Endothelial cell of umbilical vein (primary cell): ENCODE measurements at places on chromosomes 2 and 18. TPM values are rescaled to one million over a fixed set of nuclear protein-coding genes. Genes with fewer than 3 reads are reported as not detected.

- no peak for DNase-seq
These were observed 68.8 kb upstream of the ZNF397 start for GRCh38 chr18:35172009-35172408.

Gene IHH
- total RNA-seq, result 0.37 TPM in 1 of 2 replicates, not detected in the other

DNA sequence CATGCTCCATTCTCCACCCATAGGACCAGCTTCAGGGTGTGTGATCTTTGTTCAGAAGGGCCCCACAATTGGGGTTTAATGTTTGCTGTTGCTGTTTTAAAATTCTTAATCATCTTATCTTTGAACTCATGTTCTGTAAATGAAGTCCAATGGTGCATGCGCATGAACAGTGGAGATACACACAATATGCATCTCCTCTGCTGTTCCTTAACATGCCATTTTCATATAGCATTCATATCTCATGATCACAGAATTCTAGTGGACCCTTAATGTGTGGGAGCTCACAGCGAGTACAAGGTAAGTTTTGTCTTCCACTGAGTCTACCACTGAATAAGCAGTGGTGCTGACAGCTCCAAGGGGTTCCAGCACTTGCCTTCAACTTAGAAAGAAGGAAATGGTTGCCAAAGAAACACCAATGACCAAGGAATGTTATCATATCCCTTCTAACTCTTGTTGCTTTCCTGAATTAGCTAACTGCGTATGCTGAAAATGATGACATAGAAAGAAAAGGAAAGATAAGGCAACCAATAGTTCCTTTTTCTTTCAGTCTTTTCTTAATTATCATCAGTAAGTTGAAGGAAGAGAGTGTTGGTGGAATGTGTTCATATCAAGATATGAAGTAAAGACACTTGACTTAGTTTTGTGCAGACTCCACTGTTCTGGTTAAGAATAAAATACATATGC, 258.9 kb upstream of the FBXO11 start:
- peak; percentile 5 for DNase-seq

GRCh38 chr2:144580521-144581161, 60.7 kb upstream of the ZEB2 start:
- peak; percentile 46 for DNase-seq

- no peak for DNase-seq
These were observed 123.3 kb downstream of the NCK2 start for GRCh38 chr2:105868060-105868459.

Gene EEF1B2
- total RNA-seq, result 558 and 576 TPM in 2 replicates

Gene HTR2B
- 0.55 and 0.93 TPM in 2 replicates for total RNA-seq

GRCh38 chr2:1082456-1083205, 132.0 kb downstream of the SNTG2 start:
- no peak for DNase-seq

DNA sequence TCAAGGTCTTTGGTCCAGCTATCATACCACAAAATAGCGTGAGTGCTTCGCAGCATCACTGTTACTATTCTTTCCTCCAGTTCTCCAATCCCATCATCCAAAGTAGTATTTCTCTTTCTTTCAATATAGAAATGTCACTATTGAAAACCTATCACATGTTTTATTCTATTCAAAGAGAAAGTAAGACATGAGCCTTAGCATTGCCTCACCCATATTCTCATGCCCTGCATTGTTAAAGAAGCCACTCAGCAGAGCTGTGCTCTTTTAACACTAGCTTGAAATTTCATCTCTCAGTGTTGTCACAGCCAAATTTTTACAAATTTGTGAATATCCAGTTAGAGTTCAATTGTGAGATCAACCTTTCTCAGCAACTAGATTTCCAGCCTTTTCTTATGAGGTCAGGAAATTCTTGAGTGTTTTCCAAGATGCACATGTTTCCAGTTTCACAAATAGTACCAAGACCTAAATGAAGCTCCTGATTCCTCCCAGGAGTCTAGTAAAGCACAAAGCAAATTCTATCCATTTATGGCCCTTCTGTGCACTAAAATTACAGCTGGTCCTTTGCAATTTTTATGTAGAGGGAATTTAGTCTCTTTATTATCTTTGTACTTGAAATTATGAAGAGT, 343.7 kb downstream of the SPAG16 start:
- no peak for DNase-seq

- peak; percentile 45 for DNase-seq
These were observed 193.5 kb downstream of the SPP2 start for GRCh38 chr2:234243871-234244565.

DNA sequence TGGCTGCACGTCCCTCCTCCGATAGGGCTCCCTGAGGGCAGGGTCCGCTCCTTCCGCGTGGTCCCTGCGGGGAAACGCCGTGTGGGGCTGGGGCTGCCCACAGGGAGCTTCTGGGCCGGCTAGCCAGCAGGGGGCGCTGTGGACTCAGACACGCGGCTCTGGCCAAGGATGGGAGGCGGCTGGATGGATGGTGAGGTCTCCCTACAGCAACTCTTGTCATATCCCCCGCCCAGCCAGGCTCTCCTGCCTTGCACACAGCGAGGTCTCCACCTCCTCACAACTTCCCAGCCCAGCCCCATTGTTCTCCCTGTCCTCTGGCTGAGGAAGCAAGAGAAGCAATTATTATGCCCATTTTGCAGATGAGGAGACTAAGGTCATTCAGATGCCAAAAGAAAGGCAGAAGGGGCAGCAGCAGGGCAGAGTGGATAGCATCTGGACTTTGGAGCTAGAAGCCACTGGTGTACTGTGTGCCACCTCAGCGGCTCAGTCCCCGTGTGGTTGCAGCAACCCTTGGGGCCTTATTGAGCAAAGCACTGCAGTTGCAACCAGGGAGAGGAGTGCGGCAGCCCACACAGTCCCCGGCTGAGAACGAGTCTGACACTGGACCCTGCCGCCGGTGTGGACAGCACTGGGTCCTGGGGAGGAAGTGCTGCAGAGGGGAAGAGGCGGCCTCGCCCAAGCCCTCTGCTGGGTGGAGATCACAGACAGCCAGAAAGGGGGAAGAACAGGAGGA, 99.0 kb downstream of the ZFP36L2 start:
- DNase-seq, result no peak

DNA sequence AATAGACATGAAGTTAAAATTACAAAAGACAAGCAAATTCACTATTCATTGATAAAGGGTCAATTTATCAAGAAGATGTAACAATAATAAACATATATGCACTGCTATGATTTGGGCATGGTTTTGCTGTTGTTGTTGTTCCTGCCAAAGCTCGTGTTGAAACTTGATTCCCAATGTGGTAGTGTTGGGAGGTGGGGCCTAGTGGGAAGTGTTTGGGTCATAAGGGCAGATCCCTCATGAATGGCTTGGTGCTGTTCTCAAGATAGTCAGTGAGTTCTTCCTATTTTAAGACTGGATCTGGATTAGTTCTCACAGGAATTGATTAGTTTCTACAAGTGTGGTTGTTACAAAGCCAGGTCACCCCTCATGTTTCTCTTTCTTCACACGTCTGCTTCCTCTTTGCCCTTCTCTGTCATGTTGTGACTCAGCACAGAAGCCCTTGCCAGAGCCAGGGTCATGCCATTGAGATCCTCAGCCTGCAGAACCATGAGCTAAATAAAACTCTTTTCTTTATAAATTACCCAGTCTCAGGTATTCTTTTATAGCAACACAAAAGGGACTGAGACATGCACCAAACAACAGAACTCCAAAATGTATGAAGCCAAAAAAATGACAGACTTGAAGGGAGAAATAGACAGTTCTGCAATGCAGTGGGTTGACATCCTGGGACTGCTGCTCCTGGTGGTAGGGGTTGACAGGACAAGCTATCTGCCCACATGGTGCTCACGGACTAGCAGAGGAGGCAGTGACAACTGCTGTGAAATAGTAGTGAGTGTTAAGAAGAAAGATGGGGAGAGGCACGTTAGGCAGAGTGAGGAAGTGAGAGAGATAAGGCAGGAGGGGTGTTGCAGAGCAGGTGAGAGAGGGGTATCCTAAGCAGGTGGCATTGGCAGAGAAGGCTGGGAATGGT, 18.6 kb upstream of the SKA1 start:
- peak; percentile 30 for DNase-seq

Gene ASXL3
- total RNA-seq, result 0.27 and 1.7 TPM in 2 replicates

GRCh38 chr2:9163306-9164111, 43.1 kb upstream of the ASAP2 start:
- DNase-seq, result no peak

Gene FTCDNL1
- total RNA-seq, result 0.27 and 0.65 TPM in 2 replicates

GRCh38 chr2:99864561-99865553, 277.5 kb downstream of the AFF3 start:
- DNase-seq, result peak; percentile 44

Gene RAD51AP2
- total RNA-seq, result not detected in 2 replicates

Gene CYP26B1
- 0.76 and 1.1 TPM in 2 replicates for total RNA-seq

GRCh38 chr18:49013291-49013691, 62.5 kb upstream of the SMAD7 start:
- DNase-seq, result no peak

Gene TLX2
- not detected in 2 replicates for total RNA-seq

Gene MBOAT2
- 17.9 and 22.1 TPM in 2 replicates for total RNA-seq

GRCh38 chr18:31942291-31942998, 483 bp downstream of the TRAPPC8 start:
- DNase-seq, result peak; percentile 73

DNA sequence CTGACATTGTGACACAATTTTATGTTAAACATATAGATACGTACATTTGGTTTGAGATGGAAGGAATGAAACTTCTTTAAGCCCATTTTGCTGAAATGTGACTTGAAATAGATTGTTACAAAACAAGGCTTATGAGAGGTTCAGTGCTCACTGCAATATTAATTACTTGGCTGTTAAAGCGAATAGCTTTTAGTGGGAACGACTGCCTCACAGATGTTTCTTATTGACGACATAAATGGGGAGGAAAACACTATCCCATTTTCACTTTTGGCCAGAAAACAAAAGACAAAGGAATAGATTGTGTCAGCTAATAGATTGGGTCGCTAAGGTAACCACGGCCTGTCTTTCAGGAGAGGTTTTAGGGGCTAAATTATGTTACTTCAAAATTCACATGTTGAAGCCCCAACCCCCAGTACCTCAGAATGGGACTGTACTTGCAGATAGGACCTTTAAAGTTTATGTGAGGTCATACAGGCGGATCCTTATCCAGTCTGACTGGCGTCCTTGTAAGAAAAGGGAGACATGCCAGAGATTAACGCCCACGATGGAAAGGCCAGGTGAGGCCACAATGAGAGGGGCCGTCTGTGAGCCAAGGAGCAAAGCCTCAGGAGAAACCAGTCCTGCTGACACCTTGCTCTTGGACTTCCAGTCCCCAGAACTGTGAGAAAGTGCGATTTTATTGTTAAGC, 10.8 kb downstream of the INPP1 start:
- DNase-seq, result no peak

DNA sequence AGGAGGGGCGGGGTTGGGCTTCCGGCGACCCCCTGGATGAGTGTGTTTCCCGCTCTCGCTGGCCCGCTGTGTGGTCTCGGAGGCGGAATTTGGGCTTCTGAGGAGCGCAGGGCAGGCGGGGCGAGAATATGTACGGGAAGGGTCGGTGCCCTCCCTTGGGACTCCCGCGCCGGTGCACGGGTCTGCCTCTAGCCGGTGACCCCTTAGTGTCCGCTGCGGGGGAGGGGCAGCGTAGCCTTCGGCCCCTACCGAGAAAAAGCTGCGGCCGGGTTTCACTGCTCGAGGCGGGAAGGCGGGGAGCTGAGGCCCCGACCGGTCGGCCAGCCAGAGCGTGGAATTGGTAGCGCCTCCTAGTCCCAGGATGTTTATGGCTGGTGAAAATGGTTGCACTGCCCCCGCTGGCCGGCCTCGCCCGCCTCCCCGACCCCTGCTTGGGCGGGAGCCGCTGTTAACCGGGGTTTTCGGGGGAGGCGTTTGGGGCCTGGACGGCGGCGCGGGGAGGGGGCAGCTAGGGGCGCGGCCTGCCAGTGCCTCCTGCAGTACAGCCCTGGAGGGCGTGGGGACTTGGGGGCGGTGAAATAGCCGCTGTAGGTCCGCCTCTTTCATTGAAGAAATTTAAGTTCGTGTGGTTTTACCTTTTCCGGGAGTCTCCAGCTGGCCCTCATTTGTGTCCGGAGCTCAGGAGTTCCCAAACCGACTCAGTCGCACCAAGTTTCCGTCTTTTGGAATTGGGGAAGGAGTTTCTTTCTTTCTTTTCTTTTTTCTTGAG, at the start of gene UGP2:
TSS of gene UGP2 (plus strand) at position 643 of the 769 bp plus-strand sequence. CDS start 290 bp downstream, outside the sequence.
- DNase-seq, result peak; percentile 92

Gene UPP2
- not detected in 2 replicates for total RNA-seq

GRCh38 chr2:127014630-127015029, 92.3 kb downstream of the BIN1 start:
- DNase-seq, result peak; percentile 19

Gene EVX2
- not detected in 2 replicates for total RNA-seq

GRCh38 chr18:12253663-12254135, 462 bp upstream of the CIDEA start:
- DNase-seq, result no peak

Gene SLC38A11
- not detected in 2 replicates for total RNA-seq

Gene TRIM54
- 0.42 and 0.51 TPM in 2 replicates for total RNA-seq

Gene PKDCC
- total RNA-seq, result 5.9 and 6.9 TPM in 2 replicates

Gene SETBP1
- 3.1 and 4.2 TPM in 2 replicates for total RNA-seq

Gene SERPINB11
- not detected in 2 replicates for total RNA-seq

Gene CHN1
- total RNA-seq, result 23.3 and 29.0 TPM in 2 replicates

Gene ADD2
- total RNA-seq, result not detected in 2 replicates

Gene C2orf92
- total RNA-seq, result 4.2 and 7.9 TPM in 2 replicates

- no peak for DNase-seq
These were observed 87.5 kb upstream of the SLC35G4 start for GRCh38 chr18:11521853-11522252.

Gene CNTNAP5
- total RNA-seq, result not detected in 2 replicates

DNA sequence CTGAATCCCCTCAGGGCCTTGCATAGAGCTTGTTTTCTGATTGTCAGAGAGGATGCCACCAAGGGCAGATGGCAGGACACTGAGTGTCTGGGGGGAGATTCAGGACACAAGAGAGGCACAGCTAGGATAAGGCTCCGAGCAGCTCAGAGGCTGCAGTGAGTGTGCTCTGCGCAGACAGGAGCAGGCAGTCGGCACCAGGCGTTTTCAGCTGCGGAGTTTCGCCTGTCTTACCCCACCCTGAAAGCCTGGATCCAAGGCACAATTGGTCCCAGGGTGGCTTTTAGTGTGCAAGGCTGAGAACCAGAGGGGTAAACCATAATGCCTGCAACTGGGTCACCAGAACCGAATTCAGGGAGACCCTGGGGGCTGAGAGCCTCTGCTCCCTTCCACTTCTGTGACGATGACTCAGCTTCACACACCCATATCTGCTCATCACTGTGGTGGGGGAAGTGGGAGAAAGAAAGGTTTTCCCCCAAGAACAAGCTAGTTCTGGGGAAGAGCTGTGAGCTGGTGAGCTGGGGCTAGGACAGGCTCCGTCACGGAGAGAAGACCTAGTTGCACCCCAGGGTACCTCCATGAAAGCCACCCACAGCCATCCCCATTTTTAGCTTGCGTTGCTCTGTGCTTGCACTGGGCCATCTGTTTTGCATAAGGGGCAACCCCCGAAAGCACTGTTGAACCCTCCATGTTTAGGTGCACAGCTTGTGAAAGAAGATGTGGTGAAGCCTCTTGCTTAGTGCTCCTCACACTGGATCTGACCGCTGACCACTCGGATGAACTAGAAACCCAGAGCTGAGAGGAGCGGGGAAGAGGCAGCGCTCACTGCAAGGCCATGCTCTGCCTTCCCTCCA, 173.7 kb downstream of the CELF4 start:
- DNase-seq, result no peak

- DNase-seq, result no peak
These were observed 170.1 kb downstream of the FHOD3 start for GRCh38 chr18:36467614-36468013.

Gene KIAA2012
- total RNA-seq, result not detected in 2 replicates
